ENCODE measurements at places on chromosomes 7 and 10. TPM values are rescaled to one million over a fixed set of nuclear protein-coding genes. Genes with fewer than 3 reads are reported as not detected.
A peak's percentile ranks its signal among the peaks of the same experiment; 100 is the strongest.

Gene HMX3
- total RNA-seq: not detected

Gene AKR1B15
- total RNA-seq: not detected

Gene MTPN
- 60.5 TPM for total RNA-seq

Gene OR9A2
- total RNA-seq: not detected

GRCh38 chr10:11823989-11824346, 812 bp downstream of the PROSER2 start:
- no peak overlapping the region for H3K4me3 ChIP-seq
- no peaks in the 10 kb centered on the region for H3K27me3 ChIP-seq
- no peak overlapping the region for H3K27ac ChIP-seq
- no peaks in the 10 kb centered on the region for H3K4me1 ChIP-seq

DNA sequence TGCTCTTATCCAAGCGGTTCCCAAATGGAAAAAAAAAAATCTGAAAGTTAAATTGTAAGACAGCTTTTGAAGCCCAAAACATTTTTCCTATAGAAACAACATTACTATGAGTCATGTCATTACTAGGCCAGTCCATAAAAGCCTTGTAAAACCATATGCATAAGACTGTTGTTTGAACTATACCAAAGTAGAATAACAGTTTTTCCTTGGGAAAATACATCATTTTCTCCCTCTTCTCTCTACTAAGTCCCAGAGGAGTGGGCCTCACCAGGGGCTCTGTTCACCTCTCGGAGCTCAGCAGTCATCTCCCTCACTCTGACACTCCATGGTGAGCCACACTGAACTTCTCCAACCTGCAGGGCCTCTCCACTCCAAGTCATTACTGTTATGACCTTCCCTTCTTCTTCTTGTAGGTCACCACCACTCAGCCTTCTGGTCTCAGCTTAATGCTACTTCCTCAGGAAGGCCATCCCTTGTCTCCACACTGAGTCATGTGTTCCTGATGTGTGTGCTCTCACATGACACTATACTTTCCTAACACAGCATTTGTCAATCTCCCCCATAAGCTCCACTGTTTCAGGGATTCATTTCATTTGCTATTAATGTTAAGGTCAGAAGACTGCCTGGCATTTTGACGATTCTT, 32.5 kb downstream of the ZNF438 start:
- H3K27me3 ChIP-seq: no peaks in the 10 kb centered on the region
- DNase-seq: no peak
- H3K27ac ChIP-seq: no peak overlapping the region
- no peaks in the 10 kb centered on the region for H3K4me1 ChIP-seq
- no peaks in the 10 kb centered on the region for H3K36me3 ChIP-seq
- H3K4me3 ChIP-seq: no peak overlapping the region

GRCh38 chr7:47303695-47304453, 278.0 kb downstream of the TNS3 start:
- H3K27ac ChIP-seq: no peak overlapping the region
- H3K27me3 ChIP-seq: no peaks in the 10 kb centered on the region
- H3K4me3 ChIP-seq: no peak overlapping the region
- H3K4me1 ChIP-seq: no peaks in the 10 kb centered on the region
- peaks cover 3% of the 10 kb centered on the region for H3K36me3 ChIP-seq

DNA sequence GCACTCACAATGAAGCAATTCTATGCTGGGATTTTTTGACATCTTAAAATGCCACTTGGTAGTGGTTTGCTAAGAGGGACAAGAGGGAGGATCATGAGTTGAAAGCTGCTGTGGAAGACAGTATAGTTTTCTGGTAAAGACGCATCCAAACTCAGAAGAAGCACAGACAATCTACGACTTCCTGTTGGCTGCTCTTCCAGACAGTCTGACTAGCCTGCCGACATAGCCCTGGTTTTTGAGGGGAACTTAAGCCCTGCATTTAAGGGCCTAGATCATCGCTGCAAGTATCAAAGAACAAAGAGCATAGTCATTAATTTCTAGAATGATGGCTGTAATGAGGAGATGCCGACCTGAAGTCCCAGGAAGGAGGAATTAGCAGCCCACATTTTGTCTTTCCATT, 99.9 kb upstream of the IKZF1 start:
- no peak overlapping the region for H3K27ac ChIP-seq
- peaks cover 9% of the 10 kb centered on the region for H3K4me1 ChIP-seq
- H3K36me3 ChIP-seq: no peaks in the 10 kb centered on the region
- no peak for DNase-seq
- no peak overlapping the region for H3K4me3 ChIP-seq

- H3K27me3 ChIP-seq: no peaks in the 10 kb centered on the region
- H3K27ac ChIP-seq: no peak overlapping the region
- H3K4me3 ChIP-seq: no peak overlapping the region
Measured at GRCh38 chr10:71863203-71863602, 12.2 kb upstream of the PSAP start.

GRCh38 chr10:3924344-3924743, 139.3 kb upstream of the KLF6 start:
- no peak for DNase-seq
- no peaks in the 10 kb centered on the region for H3K36me3 ChIP-seq
- no peak overlapping the region for H3K27ac ChIP-seq
- H3K4me1 ChIP-seq: no peaks in the 10 kb centered on the region
- no peak overlapping the region for H3K4me3 ChIP-seq

DNA sequence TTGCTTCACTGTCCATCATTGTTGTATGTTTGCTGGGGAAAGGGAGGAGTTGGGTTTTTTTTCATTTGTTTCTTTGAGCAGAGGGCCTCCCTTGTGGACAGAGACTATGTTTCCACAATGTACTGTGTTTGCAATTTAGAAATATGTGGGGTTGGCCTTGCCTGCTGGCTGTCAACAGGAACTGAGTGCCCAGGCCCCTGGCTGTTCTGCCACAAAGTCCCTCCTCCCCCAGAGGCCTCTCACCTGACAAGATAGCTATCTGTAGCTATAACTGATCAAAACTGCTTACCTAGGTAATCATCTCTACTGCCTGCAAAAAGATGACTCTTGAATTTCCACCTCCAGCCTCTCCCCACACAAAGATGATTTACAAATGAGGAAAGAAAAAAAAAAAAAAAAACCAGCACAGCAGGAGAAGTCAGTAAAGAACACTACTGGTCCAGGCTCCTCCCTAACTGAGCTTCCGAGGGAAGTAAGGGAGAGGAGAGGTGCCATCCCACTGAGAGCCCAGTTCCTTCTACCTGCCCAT, 121.8 kb downstream of the SGMS1 start:
- H3K4me3 ChIP-seq: no peak overlapping the region
- DNase-seq: no peak
- no peak overlapping the region for H3K27ac ChIP-seq
- no peaks in the 10 kb centered on the region for H3K4me1 ChIP-seq
- no peaks in the 10 kb centered on the region for H3K27me3 ChIP-seq

- DNase-seq: no peak
Measured at GRCh38 chr10:44478040-44478439, 93.1 kb upstream of the CXCL12 start.

DNA sequence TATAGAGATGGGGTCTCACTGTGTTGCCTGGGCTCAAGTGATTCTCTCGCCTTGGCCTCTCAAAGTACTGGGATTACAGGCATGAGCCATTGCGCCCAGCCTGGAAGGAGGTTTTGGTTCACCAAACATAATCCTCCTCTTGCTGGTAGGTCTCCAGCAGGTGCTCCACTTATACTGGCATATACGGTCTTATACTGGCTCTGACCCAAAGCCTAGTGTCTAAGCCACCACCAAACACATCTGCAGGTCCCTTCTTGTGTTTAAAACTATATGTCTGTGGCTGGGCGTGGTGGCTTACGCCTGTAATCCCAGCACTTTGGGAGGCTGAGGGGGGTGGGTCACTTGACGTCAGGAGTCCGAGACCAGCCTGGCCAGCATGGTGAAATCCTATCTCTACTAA, 5.4 kb downstream of the MBLAC1 start:
- no peak overlapping the region for H3K4me3 ChIP-seq
- no peaks in the 10 kb centered on the region for H3K27me3 ChIP-seq
- H3K36me3 ChIP-seq: no peaks in the 10 kb centered on the region

DNA sequence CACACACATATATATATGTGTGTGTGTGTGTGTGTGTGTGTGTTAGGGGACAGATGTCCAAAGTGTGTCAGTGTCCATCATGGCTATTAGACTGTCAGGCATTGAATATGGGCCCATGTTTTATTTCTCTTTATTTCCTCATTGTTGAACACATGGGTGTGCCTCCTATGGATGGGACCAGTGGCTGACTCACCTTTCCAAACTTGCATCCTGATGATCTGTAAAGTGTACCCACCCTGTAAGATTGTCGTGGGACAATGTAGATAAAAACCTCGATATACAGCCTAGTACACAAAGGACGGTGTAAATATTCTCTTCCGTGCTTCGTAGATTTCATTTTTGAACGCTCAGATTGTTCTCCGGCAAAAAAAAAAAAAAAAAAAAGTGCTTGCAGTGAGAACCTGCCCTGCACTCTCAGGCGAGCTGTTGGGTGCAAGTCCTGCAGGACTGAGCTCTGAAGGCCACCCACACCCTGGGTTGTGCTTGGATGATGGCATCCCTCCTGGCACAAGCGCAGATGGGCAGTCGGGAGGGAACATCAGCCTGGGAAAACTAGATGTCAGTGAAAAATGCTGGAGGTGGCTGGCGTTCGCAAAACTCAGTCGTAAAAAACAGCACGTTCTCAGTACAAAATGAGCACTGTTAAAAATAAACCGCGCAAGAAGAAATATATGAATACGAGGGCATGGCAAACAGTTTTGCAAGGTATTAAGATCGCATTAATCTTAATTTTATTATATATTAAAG, 166.9 kb downstream of the CUX1 start:
- peak overlapping the region; percentile 96 for H3K27ac ChIP-seq
- no peak for DNase-seq
- peaks cover 90% of the 10 kb centered on the region for H3K4me1 ChIP-seq
- peak overlapping the region; percentile 23 for H3K4me3 ChIP-seq

DNA sequence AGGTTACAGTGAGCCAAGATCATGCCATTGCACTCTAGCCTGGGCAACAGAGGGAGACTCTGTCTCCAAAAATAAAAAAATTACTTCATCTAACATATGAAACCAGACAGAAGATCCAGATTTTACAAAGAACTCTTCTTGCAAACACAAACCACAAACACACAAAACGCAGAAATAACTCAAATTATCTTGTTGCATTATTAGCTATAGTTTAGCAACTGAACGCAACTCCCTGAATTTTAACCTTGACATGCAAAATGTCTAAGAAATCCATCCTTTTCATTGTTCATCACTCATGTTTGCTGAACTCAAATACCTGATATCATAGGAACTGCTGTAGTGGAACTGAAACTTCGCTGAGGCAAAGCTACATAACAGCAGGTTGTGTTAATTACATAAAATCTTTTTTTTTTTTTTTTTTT, 64.1 kb downstream of the MICU1 start:
- DNase-seq: no peak
- peaks cover 3% of the 10 kb centered on the region for H3K36me3 ChIP-seq
- H3K27ac ChIP-seq: no peak overlapping the region
- H3K27me3 ChIP-seq: no peaks in the 10 kb centered on the region
- H3K4me1 ChIP-seq: no peaks in the 10 kb centered on the region

DNA sequence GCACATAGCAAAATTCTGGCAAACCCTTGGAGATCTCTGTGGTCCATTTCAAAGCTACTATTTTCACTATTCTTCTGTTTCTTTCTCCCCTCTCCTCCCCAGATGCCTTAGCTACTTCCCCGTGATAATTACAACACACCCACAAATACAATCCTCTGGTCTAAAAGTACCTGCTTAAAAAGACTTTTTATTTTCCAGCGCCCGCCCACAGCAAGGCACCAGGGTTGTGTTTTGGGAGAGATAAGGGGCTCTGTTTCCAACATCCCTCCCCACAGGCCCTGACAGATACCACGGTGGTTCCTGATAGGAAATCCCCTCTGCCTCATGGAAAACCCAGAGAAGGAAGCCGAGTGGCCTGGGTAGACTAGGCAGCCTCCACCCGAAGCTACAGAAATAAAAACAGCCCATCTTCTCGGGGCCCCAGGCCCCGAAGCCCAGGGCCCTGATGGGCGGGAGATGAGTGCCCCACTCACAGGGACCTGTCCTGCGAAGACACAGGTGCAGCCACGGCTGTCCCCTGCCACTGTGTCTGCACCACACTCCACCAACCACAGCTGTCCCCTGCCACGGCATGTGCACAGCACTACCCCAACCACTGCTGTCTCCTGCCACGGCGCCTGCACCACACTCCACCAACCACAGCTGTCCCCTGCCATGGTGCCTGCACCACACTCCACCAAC, 19.7 kb downstream of the CALML5 start:
- H3K36me3 ChIP-seq: no peaks in the 10 kb centered on the region
- no peak overlapping the region for H3K27ac ChIP-seq
- no peak overlapping the region for H3K4me3 ChIP-seq
- no peak for DNase-seq

- H3K27ac ChIP-seq: no peak overlapping the region
- H3K4me1 ChIP-seq: peaks cover 62% of the 10 kb centered on the region
- H3K36me3 ChIP-seq: no peaks in the 10 kb centered on the region
- DNase-seq: no peak
Measured at GRCh38 chr10:132592790-132593383, 55.3 kb downstream of the INPP5A start.

DNA sequence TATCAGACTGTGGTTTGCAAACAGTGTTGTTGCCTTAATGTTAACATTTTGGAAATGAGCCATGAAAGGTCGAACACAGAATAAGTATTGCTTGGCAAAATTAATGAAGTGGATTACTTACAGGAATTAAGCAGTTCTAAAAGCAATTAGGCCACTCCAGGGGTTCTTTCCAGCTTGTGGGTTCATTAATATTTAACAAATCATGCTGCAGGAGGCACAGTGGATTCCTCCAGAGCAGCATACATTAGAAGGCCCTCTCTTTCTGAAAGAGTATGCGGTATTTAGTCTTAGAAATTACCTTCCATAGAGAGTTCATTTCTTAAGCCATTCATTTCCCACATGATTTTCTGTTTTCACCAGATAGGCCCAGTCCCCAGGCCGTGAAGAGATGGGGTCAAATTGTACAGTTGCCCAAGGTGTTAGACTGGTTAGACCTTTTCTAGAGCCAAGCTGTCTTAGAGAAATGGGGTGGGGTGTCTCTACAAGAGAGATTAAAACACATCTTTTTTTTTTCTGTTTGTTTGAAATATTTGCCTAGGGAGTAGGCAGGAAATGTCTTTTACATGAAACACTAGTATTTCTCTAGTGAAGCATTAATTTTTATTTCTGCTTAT, 40.0 kb upstream of the AGR3 start:
- H3K27ac ChIP-seq: no peak overlapping the region
- no peaks in the 10 kb centered on the region for H3K36me3 ChIP-seq
- DNase-seq: no peak
- no peak overlapping the region for H3K4me3 ChIP-seq

DNA sequence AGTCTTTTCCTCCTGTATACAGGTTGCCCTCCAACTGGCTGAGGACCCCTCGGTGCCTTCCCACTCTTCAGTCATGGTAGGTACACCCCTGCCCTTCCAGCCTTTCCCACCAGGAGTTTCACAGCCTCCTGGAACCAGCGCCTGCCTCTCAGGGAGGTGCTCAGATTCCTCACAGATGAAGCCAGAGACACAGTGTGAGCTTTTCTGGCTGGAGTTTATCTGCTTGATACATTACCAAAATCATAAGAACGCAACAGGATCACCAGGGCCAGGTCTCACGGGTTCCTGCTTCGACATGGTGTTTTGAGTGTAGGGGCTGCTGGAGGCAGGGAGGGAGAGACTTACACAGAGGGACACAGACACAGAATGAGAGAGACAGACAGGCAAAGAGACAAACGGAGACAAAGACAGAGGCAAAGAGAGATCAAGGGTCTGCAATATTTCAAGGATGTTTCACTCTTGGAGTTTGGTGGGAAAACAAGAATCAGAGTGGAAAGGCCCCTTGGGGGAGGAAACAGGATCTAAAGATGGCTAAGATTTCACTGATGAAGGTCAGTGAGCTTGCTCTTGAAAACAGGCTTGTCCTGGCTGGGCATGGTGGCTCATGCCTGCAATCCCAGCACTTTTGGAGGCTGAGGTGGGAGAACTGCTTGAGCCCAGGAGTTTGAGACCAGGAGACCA, 6.5 kb upstream of the INMT start:
- DNase-seq: no peak
- no peaks in the 10 kb centered on the region for H3K4me1 ChIP-seq
- H3K27ac ChIP-seq: no peak overlapping the region
- no peaks in the 10 kb centered on the region for H3K27me3 ChIP-seq
- H3K36me3 ChIP-seq: no peaks in the 10 kb centered on the region
